Activated CD4-positive, alpha-beta T cell treated with anti-CD3 and anti-CD28 coated beads, Interleukin-2, amount 10 ng/mL, durations not matched to agents 7 days and 5 days (primary cell): ENCODE measurements at places on chromosomes 7 and 10.

DNA sequence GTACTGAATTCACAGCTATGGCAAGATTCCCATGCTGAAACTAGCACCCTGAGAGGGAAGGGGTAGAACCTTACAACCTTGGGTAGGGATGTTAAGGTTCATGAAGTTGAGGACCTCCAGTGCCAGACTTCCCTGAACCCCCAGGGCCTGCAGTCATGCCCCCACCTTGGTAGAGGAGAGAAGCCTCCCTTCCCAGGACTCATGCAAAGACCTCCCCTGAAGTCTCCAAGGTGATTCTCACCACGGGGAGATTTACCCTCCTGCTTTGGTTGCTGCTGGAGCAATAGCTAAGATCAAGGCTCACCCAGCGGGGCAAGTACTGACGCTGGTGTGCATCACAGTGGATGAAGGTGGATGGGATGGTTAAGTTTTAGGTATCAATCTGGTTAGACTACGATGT is 49.1 kb upstream of the PFKP start:
- no peak for DNase-seq

GRCh38 chr7:114931656-114932011 is 9.7 kb downstream of the MDFIC start:
- DNase-seq, result peak; percentile 51

- no peak for DNase-seq
Observed at GRCh38 chr10:78458983-78459638, 425.4 kb downstream of the RPS24 start.

DNA sequence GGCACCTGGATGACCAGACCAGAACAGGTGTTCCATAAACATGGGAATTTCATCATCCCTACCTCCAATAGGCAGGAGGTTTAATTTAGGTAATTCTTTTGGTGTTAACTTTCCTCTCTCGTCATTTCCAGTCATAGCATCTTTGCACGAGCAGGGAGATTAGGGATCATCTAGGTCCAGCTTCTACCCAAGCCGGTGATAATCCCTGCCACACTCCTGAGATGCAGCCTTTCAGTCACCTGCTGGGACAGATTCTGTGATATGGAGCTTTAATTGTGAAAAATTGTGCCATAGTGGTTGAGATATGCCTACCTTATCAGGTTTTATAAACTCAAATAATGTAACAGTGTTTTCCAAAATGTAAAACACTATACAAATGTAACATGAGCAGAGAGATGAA is 191.8 kb upstream of the AOAH start:
- no peak for DNase-seq
